CD4-positive, alpha-beta T cell treated with Interleukin-10 for 1 hour (primary cell): ENCODE measurements at places on chromosomes 11 and 22.
A peak's percentile ranks its signal among the peaks of the same experiment; 100 is the strongest.

GRCh38 chr22:40498420-40499208, 128.2 kb downstream of the SGSM3 start:
- DNase-seq, result no peak

DNA sequence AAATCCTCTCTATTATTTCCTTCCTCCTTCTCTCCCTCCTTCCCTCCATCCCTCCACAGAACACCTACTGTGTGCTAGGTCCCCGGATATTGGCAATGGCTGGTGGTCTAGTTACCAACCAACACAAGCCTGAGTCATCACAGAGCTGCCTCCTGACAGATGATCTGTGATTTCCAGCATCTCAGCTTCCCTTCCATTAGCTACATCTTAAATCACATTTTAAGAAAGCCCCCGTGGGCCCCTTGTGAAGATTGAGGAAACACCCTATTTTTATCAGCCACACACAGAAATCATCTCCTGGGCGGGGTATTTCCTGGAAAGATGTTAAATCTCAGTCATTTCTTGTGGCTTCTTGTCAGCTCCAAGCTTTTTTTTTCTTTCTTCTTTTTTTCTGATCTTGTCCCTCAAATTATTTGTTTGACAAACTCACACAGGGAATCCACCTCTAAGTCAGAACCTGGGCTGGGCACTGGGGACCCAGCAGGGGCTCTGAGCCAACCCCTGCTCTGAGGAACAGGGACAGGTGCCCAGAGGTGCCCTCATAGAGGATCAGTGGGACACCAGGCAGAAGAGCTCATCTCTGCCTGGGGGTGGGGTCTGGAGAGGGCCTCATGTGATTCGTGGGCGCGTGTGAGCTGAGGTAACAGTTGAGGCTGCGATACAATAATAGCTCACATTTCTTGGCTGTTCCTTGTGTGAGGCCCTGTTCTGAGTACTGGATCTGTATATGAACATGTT, 42.4 kb downstream of the CACNA1I start:
- DNase-seq, result peak; percentile 58

DNA sequence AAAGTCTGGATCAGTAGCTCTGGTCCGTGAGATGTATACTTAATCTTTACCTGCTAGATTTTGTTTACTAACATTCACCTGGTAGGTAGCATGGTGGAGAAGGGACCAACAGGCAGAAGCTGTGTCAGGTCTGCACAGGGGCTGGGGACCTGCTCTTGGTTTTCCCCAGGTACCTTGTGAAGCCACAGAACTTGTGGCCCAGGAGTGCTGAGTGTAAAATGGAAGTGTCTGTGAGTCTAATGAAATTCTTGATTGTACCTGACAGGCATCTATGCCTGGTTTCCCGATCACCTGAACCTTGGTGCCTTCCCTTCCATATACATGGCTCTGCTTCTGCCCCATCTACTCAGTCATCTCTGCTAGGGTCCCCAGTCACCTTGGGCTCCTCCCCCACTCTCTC, 94.3 kb downstream of the CWC15 start:
- DNase-seq, result no peak

GRCh38 chr11:130112071-130112830, 42.6 kb downstream of the APLP2 start:
- no peak for DNase-seq

DNA sequence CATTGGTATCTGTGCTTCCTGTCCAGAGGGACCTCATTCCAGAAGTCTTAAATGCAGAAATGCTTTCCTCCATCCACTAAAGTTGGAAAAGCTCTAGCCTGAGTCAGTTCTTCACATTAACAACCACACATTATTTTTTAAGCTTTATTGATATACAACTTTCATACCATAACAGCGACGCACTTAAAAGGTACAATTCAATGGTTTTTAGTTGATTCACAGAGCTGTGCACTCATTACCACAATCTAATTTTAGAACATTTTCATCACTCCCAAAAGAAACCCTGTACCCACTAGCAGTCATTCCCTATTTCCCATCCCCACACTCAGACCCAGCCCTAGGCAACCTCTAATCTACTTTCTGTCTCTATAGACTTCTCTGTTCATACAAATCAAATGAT, 27.6 kb downstream of the GALNT18 start:
- DNase-seq, result no peak

DNA sequence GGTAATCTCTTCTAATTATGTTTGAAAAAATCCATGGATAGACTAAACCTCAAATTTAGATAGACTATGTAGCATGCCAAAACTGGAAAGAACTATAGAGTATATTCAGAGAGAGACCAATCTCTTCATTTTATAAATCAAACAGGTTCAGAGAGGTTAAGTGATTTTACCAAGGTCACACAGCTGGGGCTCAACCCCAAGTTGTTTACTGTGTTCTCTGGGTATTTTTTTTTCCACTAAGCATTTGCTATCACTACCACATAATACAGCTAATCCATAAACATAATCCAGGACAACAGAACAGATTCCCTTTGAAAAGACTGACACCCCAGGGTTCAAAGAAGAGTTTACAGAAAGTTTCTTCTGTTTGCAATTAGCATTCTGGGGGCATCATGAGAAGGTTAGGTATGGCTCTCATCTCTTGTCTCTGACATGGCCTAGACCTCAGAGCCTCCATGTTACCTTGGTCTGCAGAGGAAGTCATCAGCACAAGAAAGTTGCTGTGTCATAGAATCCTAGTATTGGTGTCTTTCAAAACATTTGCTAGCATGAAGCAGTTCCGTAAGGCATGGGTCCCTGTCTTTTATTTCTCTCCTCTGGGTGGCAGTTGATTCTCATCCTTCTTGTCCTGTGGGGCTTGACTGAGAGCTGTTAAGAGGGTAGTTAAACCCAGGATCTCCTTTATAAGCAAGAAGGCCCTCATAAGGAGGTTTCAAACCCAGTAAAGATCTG, 94.5 kb upstream of the HSD17B12 start:
- DNase-seq, result no peak

DNA sequence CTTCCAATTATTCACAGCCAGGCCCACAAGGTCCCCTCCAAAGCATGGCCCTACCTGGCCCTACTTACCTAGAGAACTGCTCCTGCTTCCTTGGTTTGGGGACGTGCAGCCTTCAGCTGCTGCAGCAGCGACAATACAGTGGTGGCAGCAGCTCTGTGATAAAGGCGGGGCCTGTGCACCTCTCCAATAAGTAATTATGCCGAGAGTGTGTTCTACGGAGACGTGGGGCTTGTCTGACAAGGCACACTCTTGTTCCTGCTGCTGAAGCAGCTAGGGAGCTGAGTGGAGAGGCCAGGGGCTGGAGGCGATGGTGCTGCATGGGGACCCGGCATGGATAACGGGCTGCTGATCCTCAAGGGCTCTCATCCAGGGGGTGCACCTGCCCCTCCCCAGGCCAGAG, 98.0 kb upstream of the THY1 start:
- DNase-seq, result no peak

DNA sequence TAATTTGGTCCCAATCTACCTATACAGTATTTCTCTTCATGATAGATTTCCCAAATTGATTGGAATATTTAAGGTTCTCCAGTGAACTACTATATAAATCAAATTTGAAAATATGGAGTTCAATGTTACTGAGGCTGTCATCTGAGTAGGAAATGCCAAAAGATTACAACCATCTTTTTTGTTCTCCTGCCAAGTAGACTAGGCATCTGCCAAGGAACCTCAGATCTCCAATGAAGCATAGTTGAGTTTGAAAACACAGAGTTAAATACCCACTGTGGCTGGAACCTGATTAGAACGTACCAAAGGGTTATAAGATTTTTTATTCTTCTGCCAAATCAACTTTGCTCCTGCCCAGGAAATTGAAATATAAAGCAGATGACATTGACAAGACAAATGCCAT, 330.9 kb downstream of the CNTN5 start:
- no peak for DNase-seq

- DNase-seq, result no peak
Measured at GRCh38 chr11:14881576-14882193, 10.3 kb downstream of the CYP2R1 start.

DNA sequence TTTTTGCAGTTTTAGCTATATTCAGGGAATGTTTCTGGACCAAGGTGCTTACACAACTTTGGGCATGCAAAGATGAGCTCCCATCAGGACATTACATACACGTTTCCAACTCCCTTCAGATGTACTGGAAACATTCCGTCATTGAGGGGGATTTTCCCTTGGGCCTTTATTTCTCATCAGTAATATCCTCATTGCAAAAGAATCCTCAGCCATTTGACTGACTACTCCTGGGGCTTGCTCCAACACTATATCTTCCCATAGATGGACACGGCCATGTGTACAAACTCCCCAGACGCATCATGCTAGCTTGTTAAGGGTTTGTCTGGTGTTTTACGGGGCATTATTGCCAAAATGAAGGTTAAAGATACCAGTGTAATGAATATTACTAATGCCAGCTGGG, 59.3 kb upstream of the NUP160 start:
- DNase-seq, result no peak

GRCh38 chr11:14905104-14906033, 13.3 kb upstream of the CYP2R1 start:
- peak; percentile 84 for DNase-seq

- DNase-seq, result no peak
Measured at GRCh38 chr11:93490996-93491618, 52.1 kb downstream of the SMCO4 start.

GRCh38 chr22:41996826-41997225, 1.8 kb upstream of the WBP2NL start:
- DNase-seq, result no peak

GRCh38 chr22:35749808-35750207, 32.1 kb downstream of the APOL5 start:
- no peak for DNase-seq

- DNase-seq, result no peak
Measured at GRCh38 chr11:17972987-17973386, 39.9 kb downstream of the SERGEF start.

DNA sequence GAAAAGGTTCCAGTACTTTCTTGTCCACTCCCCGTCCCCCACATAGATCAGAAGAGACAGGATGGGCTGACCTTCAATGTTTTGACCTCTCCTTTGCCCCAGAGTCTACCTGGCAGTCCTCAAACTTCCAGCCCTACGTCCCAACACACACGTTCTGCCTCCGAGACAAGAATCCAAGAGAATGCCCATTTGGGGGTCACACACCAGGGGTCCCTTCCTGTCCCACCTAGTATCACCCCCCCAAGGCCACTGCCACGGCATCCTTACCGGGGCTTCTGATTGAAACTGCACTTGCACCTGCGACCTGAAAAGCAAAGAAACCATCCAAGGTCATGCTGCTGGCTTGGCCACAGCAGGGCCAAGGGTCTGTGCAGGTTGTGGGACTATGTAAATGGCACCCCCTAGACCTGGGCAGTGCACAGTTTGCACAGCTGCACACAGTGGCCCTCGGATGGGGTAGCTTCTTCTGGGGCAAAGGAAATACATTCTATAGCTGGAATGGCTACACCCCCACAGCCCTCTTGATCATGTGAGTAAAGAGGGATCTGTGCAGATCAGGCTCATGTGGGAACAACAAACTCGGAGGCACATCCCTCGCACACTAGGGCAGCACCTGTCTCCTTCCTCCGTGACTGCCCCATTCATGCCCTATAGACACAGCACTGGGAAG, 16.5 kb upstream of the FXYD2 start:
- DNase-seq, result no peak

GRCh38 chr11:111652184-111652583, 49.9 kb downstream of the SIK2 start:
- no peak for DNase-seq

- no peak for DNase-seq
Measured at GRCh38 chr11:10606536-10607208, 38.2 kb upstream of the LYVE1 start.

DNA sequence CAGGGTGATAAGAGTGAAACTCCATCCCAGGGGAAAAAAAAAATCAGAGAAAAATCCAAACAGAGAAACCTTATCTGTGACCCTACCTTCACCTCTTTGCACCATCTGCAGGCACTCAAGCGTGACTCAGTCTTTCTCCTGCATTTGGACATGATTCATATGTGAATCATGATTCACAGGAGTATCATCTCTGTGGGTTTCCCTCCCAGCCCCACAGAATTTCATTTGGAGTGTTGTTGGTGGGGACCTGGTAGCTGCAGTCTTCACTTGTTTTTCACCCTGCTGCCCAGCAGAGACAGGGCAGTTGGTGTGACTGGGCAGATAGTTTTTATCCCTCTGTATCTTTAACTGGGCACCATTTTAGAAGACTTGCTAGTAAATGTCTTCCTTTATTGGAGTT, 75.7 kb downstream of the DEPDC5 start:
- no peak for DNase-seq

DNA sequence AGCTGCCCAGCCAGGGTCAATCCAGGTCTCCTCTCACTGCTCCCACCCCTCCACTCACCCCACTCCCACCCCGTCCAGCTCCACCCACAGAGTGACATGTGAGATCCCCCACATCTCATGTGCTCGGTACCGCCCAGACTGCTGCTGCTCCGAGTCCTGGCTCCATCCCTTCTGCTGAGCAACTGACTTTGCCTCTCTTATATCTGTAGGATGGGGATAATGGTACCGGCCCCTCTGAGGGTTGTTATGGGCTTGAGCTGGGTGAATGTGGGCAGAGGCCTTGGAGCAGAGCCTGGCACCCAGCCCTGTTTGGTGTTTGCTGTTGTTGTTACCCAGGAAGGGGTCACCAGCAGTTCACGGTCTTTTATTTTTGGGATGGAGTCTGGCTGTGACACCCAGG, 77.0 kb downstream of the ST3GAL4 start:
- DNase-seq, result no peak

GRCh38 chr11:106415510-106415909, 338.0 kb downstream of the AASDHPPT start:
- no peak for DNase-seq

DNA sequence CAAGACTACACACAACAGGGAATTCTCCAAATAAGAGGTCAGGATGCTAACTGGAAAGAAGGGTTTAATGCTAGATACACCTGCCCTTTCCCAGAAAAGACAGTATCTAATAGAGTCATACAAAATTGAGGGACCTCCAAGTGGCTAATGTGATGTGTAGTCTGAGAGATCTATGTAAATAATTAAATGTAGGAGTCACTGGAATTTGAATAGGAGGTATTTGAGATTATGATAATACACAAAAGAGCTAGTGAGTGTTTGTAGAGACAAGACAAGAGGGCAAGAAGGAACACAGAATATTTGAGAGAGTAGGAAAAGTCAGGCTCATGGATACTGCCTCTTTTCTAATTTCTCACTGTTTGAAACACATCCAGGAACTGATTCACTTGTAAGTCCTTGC, 15.5 kb upstream of the INSC start:
- DNase-seq, result no peak

- DNase-seq, result no peak
Measured at GRCh38 chr11:130421697-130422096, 6.7 kb downstream of the ADAMTS8 start.

- no peak for DNase-seq
Measured at GRCh38 chr22:45262931-45263462, 21.8 kb upstream of the UPK3A start.

GRCh38 chr11:79371152-79371551, 69.7 kb downstream of the TENM4 start:
- no peak for DNase-seq

GRCh38 chr22:47901911-47902310, 1139.5 kb downstream of the TBC1D22A start:
- no peak for DNase-seq

GRCh38 chr11:11313902-11314692, 39.0 kb downstream of the CSNK2A3 start:
- no peak for DNase-seq

- DNase-seq, result no peak
Measured at GRCh38 chr11:122068837-122069236, 47.2 kb downstream of the BLID start.
